ENCODE measurements at places on chromosomes 1 and 21.

GRCh38 chr1:29056256-29056655 lies 67.4 kb downstream of the TMEM200B start:
- DNase-seq: no peak

GRCh38 chr1:221608835-221609320 lies 133.0 kb downstream of the DUSP10 start:
- no peak for DNase-seq

DNA sequence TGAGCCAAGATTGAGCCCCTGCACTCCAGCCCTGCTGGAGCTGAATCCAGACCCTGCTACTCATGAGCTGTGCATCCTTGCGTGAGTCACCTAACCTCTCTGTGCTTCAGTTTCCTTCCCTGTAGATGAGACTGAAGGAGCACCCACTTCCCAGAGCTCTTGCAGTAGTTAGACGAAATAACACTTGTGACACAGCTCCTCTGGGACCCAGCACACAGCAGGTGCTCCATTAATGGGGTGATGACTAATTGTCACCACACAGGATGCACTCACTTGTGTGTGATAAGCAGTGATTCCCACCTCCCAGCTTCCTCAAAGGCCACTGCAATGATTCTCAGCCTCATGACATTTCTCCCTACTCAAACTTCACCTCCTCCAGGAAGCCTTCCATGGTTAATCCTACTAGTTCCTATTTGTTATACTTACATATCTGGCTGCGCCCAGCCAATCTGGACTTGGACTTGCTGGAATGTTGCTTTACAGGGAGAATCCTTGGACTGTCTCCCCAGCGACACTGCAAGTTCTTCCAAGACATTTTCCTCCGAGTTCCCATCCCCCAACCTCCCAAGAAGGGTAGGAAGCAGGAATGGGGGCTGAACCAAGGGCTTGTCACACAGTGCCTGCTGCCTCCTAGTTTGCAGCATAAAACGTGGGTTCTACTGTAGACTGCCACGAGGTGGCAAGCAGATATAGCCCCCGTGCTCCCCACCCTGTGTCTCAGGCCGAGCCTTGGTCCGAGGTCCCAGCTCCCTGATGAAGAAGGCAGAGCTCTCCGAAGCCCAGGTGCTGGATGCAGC lies 17.2 kb downstream of the DRAXIN start:
- no peak for DNase-seq

GRCh38 chr1:110220324-110220723 lies 10.2 kb downstream of the KCNC4 start:
- no peak for DNase-seq

DNA sequence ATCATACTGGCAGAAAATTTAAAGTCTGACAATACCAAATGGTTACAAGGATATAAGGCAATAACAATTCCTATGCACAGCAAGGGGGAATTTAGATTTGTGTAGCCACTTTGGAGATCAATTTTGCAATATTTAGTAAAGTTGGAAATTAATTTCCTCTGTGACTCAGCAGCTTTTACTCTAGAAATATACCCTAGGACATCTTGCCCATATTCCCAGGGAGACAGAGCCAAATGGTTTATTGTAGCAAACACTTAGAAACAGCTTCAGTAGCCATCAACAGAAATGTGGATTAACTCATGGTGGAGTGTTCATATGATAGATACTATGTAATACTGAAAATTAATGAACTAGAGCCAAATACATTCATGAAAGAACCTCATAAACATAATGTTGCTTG lies 104.6 kb downstream of the BACH1 start:
- no peak for DNase-seq
